ENCODE measurements at places on chromosomes 11 and 22.

GRCh38 chr11:12434325-12434654 is 56.9 kb downstream of the PARVA start:
- DNase-seq: no peak

DNA sequence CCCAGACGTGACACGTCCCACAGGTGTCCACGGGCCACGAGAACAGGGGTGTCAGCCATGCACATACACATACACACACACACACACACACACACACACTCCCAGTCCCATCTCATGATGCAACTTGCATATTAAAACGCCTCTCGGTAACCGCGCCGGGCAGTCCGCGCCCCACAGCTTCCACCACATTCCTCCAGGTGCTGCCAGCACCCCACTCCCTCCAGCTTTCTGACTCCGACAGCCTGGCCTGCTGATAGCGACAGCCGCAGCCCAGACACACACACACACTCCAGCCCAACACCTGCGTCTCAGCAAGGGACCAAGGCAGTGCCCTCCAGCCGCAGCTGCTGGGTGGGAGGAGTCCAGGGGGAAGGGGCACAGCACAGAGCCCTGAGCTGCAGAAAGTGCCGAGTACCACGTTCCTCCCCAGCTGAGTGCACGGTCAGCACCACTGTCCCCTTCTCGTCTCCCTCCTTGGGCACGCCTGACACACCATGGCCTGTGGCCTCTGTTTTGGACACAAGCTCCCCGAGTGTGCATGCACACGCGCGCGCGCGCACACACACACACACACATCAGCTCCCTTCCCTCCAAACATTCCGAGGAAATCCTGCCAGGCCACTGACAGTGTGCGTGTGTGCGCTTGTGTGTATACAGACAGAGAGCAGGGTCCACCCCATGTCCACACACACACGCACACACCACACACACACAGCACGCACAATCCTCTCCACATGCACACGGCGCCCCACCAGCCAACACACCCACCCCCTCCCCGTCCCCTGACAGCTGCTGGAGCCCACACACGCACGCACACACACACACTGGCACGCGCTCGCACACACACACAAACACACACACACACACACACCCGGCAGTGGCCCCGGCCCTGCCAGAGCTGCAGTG is 1.2 kb downstream of the ELFN2 start:
- no peak for DNase-seq

- DNase-seq: no peak
Observed at GRCh38 chr22:25114369-25115362, 85.0 kb upstream of the CRYBB3 start.

GRCh38 chr22:43226377-43227238 is 39.7 kb upstream of the TTLL12 start:
- DNase-seq: no peak

GRCh38 chr11:86291466-86292262 is 10.4 kb upstream of the HIKESHI start:
- DNase-seq: no peak

DNA sequence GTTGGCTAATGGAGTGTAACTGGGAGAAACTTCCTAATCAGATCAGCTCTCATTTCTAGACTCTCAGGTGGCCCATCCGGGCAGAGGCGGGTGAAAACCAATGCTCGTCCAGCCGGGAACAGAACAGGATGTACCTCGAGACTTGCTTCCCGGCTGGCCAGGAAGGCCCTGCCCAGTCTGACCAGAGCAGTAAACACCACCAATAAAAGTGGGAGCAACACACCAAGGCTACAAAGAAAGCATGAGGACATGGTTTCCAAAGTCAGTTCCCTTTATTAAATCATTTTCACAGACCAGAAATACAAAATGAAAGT is 940 bp upstream of the TNKS1BP1 start:
- no peak for DNase-seq

- no peak for DNase-seq
Observed at GRCh38 chr11:117919341-117919740, 9.9 kb downstream of the TMPRSS13 start.

DNA sequence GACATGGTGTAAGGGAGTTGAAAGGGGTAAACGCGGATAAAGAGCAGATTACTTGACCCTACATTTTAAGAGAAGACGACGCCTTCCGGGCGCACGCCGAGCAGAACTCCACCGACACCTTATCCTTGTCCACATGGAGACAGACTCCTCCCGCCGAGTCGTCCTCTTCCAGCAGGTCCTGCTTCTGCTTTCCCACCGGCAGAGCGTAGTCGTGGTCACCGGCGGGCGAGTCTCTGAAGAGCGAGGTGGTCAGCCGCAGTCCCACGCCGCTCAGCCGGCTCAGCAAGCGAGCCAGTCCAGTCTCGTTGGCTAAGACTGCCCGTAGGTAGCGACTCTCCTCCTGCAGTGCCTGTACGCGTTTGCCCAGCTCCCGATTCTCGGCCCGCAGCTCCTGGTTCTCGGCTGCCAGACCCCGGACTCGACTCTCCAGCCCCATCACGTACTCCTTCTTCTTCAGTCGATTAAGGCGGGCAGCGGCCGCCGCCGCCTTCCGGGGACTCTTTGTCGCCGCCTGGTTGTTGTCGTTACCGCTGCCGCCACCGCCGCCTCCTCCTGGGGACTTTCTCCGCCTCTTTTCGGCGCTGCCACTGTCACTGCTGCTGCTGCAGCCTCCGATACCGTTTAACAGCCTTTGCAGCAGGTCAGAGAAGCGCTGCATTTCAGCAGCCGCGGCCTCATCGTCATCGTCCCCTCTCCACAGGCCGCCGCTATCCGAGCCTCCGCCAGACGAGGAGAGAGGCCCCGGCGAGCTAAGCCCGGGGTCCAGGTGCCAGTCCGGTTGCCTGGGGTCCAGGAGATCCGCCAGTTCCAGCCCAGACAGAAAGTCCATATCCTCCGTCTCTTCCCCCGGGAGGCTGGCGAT is 945 bp downstream of the CREBZF start:
- no peak for DNase-seq

DNA sequence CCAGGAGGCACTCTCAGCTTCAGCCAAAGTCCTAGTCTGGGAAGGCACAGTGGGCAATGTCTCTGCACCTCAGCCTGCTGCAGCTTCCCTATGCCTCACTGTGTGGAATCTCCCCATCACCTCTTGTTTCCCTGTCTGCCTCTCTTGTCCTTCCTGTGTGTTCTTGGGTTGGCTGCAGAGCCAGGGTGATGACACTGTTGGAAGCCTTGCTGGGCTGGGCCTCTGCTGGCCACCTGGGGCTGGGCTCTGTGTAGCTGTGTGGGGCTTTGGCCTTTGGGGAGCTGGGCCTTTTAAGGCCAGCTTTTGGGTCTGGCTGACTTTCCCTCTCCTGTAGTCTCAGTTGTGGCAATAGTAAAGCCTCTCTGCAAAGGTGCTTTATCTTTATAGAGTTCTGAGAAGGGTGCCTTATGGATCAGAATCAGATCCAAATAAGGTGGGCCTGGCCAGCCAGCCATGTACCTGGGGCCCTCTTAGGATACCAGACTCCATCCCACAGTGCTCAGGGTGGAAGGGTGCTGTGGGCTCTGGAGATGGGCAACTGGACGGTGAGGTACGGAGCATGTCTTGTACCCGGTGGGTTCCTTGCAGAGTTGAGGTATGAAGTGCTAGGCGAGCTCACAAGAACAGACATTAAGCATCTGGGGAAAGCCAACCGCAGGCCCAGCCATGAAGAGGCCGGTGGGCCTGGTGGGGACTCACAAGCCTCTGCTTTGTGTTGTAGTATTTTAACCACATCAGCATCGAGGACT is 10.3 kb upstream of the RANBP1 start:
- DNase-seq: no peak

DNA sequence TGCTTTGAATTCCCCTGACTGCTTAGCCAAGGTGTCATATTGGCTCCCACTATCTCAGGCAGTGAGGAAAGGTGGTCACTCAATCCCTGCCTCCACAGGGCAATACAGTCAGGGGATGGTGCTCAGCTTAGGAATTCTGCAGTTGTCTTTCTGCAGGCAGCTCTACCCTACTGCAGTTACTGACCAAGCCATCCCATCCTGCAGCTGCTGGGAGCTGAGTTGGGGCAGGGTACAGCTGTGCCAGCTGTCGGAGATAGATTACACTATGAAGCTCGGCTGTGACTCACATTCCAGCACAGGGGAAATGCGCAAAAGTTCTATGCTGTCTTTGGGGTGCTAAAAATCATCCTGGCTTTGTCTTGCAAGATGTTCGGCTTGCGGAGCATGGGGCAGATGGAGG is 4.4 kb upstream of the DAGLA start:
- DNase-seq: no peak

DNA sequence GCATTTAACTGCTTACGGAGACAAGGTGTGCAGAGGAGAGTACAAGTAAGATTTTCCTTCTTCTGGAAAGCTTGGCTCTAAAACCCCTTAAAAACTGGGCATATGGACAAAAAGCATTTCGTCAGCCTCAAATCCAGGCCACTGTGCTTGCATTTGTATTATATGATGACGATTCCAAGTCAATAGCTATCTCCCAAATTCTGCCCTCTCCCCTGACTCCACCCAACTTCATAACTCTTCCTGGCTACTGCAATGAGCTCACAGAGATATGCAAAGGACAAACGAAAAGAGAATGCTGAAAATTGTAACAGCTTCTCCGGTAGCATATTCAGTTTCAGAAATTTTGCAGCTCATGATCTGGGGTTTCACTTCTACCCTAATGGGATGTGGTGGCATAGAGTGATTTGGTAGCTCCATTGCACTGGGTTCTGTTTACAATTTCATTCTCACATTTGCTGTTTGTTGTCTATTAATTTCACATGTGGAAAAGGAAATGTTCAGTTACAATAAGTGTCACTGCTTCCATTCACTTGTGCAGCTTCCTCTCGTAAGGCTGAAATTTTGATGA is 45.6 kb upstream of the CHRM4 start:
- no peak for DNase-seq

DNA sequence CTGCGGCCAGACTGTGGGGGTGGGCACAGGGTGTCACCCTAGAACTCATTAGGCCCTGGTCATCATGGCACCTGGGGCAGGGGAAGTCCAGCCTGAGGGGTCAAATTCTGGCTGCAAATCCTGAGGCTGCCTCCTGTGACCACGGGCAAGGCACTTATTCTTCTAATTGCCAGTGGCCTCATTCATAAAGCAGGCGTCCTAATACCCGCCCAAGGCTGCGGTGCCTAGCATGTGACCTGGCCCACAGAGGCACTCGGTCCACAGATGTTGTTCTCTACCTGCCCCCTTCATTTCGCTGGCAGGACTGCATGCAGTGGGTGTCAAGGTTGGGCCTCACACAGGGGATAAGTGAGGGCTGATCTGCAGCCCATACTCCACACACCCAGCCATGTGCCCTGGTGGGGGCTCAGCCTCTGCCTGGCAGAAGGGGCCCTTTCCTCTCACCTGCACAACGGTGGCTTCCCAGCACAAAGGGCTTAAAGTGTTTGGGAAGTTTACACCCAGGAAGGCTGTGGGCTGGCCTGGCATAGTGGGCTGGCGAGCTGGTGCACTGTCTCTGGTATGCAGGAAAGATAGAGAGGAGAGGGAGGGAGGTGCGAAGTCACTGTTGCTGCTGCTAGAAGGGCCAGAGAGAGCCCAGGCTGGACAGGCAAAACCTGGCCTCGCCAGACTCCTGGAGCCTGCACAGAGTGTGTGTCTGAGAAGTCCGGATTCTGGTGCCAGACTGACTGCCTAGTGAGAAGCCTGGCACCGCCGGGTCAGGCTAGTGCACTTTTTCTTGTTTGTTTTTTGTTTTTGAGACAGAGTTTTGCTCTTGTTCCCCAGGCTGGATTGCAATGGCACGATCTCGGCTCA is 3.2 kb downstream of the MPST start:
- no peak for DNase-seq

- DNase-seq: no peak
Observed at GRCh38 chr11:56706486-56706885, 7.6 kb downstream of the OR9G1 start.

DNA sequence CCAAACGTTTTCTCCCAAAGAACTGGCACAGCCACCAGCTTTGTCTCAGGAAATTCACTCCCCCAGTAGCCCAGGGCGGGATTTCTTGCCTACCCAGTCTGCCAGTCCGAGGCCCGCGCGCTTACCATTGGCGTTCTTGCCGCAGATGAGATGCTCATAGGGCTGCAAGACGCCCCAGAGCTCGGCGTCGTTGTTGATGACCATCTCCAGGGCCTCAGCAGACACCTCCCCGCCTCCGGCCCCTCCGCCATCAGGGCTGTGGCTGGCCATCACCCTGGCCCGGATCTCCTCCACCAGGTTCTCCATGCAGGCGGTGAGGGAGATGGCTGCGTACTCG is 1.3 kb downstream of the ABTB2 start:
- DNase-seq: no peak

DNA sequence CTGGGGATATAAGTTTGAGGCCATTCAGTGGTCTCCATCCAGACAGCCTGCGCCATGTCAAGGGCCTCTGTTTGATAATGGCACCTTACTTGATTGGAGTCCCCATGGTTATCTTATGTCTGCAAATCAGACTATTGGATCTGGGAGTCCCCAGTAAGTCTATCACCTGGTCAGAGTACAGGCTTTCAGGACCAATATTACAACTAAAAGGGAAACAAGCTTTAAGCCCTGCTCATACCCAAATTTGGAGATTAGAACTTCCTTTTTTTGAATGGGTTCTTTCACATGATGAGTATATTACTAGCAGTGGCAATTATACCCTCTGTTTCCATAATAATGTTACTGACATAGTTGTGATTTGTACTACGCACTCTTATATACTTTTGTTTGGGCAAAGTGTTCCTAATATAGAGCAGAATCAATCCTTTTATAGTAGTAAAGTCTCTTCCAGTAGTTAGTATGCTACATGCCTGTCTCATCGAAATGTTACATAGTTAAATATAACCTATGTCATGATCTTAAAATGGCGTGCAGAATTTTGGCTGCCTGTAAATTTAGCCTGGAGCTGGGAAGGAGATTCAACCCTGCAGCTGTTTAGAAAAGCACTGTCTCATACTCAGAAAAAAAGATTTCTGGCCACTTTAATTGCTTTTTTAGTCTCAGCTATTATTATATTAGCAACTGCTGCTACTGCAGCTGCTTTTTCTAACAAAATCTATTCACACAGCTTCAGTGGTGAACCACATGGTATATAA is 4.9 kb downstream of the MS4A15 start:
- DNase-seq: no peak

- no peak for DNase-seq
Observed at GRCh38 chr11:91996526-91996925, 228.1 kb upstream of the FAT3 start.

DNA sequence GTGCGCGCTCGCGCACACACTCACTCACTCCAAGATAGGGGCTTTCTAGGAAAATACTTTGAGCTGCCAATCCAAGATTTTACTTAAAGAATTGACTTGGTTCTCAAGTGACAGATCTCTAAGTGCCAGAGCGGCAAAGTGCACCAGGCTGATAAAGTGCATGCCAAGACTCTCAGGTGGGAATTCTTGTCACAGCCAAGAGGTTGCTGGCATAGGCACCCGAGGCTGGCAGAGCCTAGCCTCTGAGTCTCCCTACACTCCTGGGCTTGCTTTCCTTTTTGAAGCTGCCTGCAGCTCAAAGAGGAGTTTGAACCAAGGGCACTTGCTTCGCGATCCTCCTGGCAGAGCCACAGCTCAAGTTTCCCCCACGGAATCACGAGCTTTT is 2.5 kb upstream of the ADM start:
- DNase-seq: no peak

Data from brain pericyte (primary cell).